ENCODE measurements at places on chromosomes 11 and 22.

- no peak for DNase-seq
Observed at GRCh38 chr22:30115705-30116104, 35.4 kb downstream of the HORMAD2 start.

- DNase-seq: no peak
Observed at GRCh38 chr22:45784357-45785277, 113.0 kb downstream of the ATXN10 start.

DNA sequence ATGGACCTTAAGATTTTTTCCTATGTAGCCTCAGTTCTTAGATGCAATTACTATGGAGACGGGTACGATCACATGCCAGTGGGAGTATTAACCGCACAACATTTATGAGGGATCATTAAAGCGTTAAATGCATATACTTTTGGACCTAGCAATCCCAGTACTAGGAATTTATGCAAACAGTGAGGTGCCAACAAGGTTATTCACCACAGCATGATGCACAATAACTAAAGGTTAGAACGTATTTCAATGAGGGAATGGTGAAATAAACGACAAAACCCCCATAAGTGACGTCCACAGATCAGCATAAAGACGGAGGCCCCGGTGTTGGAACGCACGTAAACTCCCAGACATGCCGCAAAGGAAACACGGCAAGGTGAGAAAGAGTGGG is 539 bp downstream of the SIRT3 start:
- no peak for DNase-seq

GRCh38 chr22:24576778-24577177 is 16.1 kb downstream of the LRRC75B start:
- DNase-seq: no peak

GRCh38 chr11:134471087-134471715 is 59.2 kb upstream of the B3GAT1 start:
- DNase-seq: no peak

DNA sequence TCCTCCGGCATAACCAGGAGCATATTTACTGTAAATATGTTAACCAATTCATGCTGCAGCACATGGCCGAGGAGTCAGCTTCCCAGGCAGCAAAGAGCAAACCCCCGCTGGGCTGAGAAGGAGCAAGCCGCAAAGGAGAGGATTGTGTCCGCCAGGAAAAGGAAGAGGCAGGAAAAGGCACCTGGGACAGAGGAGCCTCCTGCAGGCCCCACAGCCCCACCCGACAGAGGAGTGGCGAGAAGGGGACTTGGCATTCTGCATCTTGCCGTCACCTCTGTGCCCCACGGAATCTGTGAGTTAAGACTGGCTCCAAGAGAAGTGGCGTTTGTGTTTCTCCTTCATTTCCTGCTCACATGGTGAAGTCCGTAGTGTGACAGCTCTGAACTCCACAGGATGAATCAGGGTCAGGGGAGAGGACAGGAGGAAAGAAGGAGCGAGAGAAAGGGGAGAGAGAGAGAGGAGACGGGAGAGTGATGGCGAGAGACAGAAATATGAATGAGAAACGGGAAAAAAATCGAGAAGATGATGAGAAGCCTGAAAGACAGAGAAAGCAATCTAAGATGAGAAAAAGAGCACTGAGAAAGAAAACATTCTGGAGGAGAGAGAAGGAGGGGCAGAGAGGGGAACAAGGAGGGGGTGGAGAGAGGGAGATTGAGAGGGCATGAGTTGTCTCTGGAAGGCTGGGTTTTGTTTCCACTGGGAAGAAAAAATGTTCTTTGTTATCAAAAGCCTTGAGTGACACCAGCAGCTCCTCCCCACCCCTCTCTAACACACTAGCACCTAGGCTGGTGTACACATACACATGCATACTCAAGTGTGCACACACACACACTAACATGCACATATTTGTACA is 489.6 kb downstream of the MN1 start:
- DNase-seq: no peak

- DNase-seq: peak; percentile 19
Observed at GRCh38 chr11:15493921-15494620, 379.3 kb downstream of the INSC start.

- DNase-seq: peak; percentile 87
Observed at GRCh38 chr11:15074206-15075161, 1.1 kb downstream of the CALCB start.

DNA sequence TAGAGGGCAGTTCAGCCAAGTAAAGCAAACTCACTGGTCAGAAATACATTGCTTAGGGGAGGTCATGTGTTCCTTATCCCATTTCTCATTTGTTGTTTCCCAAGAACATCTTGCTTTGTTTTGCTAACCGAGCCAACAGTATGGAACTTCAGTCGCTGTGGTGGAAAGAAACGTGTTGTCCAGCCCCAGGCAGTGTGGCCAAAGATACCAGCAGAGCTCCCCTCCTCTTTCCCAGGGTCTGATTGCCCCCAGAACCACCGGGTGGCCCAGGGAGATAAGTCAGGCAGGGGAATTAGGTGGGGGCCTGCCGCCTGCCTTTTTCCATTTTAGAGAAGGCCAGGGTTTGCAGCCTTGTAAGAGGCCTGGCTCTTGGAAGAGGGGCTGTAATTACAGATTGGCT is 98.7 kb upstream of the CRYBB3 start:
- no peak for DNase-seq

GRCh38 chr22:17064498-17065100 is 20.2 kb upstream of the IL17RA start:
- no peak for DNase-seq

GRCh38 chr22:46364341-46365165 is 29.0 kb downstream of the TRMU start:
- DNase-seq: no peak

GRCh38 chr11:59225017-59225416 is 12.3 kb upstream of the MPEG1 start:
- no peak for DNase-seq

DNA sequence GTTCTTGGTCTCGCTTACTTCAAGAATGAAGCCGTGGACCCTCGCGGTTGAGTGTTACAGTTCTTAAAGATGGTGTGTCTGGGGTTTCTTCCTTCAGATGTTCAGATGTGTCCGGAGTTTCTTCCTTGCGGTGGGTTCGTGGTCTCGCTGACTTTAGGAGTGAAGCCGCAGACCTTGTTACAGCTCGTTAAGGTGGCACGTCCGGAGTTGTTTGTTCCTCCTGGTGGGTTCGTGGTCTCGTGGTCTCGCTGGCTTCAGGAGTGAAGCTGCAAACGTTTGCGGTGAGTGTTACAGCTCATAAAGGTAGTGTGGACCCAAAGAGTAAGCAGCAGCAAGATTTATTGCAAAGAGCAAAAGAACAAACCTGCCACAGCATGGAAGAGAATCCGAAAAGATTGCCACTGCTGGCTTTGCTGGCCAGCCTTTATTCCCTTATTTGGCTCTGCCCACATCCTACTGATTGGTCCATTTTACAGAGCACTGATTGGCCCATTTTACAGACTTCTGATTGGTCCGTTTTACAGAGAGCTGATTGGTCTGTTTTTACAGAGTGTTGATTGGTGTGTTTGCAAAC is 27.1 kb upstream of the NXPE2 start:
- DNase-seq: no peak

DNA sequence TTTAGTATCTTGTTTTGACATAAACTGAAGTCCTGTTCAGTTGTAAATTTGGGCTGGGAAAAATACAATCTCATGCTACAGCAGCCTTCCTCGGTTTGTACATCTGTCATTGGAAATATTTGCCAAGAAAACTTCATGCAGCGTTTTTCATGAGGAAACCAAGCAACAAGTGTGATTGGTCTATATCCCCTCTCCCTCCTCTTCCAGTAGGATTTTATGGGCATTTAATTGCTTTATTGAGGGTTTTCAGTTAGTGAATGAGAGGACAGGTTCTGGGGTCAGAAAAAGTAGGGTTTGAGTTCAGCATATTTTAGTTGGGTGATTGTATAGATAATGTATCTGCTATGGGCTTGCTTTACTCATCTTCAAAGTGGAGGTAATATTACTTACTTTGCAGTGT is 90.1 kb upstream of the RAG2 start:
- no peak for DNase-seq

GRCh38 chr22:26471522-26471921 is 12.1 kb downstream of the HPS4 start:
- DNase-seq: no peak

- no peak for DNase-seq
Observed at GRCh38 chr11:66478729-66479393, 1.4 kb upstream of the DPP3 start.

GRCh38 chr11:45076761-45077160 is 69.7 kb upstream of the PRDM11 start:
- DNase-seq: no peak

GRCh38 chr11:76972051-76972450 is 62.1 kb upstream of the B3GNT6 start:
- DNase-seq: no peak

GRCh38 chr11:73206801-73207200 is 11.3 kb upstream of the P2RY2 start:
- no peak for DNase-seq

DNA sequence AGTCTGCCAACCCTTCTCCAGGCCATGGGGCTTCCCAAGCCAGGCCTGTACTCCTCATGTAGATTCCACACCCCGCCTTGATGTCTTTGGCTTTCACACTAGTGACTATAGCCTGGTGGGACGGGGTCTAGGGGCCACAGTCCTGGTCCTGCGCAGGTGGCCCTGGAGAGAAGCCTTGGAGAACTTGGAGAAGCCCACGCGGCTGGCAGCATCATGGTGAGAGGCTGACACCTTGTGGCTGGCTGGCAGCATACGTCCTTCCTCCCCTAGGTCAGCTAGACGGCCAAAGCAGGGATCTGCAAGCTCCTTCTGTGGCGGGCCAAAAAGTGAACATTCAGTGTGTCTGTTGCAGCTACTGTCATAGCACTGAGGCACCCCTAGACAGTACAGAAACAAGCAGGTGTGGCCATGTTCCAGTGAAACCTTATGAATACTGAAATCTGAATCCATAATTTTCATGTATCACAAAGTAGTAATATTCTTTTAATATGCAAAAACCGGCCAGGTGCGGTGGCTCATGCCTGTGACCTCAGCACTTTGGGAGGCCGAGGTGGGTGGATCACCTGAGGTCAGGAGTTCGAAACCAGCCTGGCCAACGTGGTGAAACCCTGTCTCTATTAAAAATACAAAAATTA is 42.0 kb downstream of the FAM83F start:
- peak; percentile 66 for DNase-seq

- no peak for DNase-seq
Observed at GRCh38 chr22:31814942-31815341, 61.1 kb downstream of the DEPDC5 start.

DNA sequence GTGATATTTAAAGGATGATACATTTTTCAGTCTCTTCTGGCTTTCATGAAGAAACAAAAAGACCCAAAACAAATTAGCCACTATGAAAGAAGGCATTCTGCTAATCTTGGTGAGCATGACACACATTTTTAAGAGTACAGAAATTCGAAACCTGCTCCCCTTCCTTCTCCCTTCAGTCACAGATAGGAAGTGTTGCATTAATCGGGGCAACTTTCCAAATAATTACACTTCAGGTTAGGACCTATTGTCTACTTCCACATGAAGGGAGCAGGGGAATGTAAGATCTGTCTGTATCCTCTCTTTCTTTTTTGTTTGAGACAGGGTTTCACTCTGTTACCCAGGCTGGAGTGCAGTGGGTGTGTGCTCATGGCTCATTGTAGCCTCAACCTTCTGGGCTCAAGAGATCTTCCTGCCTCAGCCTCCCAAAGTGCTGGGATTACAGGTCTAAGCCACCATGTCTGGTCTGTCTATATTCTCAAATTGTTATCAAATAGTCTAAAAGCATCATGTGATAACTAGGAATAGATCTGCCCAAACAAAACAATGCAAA is 45.8 kb downstream of the NCAM1 start:
- DNase-seq: no peak

DNA sequence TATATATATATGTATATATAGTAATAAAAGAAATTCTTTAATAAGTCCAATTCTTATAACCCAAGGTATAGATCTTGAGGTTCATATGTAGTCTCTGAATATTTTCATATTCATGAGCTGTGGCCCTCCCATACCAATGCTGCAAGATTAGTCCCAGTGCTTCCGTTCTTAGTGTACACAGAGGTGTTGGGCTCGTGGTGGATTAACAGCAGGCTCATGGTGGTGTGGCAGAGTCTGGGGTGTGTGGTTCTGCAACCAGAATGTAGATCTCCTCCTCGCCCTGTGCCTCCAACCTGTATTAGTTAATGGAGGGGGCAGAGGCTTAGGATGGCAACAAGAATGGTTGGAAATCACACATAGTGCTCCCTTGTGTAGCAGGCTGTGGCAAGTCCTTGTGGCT is 16.8 kb downstream of the PRDM10 start:
- no peak for DNase-seq

DNA sequence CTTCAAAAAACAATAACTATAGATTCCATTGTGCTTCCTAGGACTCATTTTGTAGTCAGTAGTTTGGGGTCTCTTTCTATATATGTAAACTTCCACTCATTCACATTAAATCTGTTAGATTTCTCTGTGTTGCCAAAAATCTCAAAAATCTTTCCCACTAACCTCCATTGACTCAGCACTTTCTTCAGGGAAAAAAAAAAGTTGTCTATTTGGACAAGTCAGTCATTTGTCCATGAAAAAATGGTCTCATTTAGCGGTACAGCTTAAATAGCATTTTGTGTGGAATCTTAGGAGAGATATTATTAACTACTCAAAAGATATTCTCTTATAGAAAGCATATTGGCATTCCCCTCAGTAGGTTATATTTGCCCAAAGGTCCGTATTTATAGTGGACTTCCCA is 81.9 kb downstream of the PPP2R1B start:
- DNase-seq: no peak

- DNase-seq: no peak
Observed at GRCh38 chr11:32861850-32862577, 30.6 kb upstream of the QSER1 start.

DNA sequence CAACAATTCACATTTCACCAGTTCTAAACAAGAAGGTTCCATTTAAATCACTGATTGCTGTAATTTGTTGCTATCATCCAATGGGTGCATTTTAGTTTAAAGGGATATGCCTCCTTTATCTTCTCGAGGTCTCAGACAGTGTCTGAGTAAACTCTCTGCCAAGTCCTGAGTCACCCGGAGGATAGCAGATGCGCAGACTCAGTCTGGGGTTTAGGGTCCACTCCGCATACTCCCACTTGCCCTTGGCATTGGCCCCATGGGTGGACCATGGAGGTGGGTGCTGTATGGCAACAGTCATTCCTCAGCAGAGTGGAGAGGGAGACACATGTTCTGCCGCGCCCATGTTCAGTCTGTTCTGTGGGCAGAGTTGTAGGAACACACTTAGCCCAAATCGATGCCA is 65.4 kb upstream of the CRTAM start:
- no peak for DNase-seq

- DNase-seq: no peak
Observed at GRCh38 chr11:134584001-134584561, 172.0 kb upstream of the B3GAT1 start.

DNA sequence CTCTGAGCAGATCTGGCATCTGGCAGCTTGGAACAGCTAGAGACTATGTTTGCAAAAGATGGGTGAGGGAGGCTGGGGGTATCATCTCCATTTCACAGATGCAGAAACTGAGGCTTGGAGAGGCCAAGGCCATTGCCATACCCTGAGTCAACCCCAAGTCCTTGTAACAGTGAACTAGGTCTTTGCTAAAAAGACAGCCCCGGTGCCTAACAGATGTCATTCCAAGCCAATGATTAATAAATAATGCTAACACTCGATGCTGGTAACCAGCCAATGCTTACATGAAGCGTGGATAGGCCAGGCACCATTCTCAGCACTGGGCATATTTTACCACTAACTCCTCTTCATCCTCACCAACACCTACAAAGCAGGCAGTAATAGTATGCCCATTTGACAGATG is 164.0 kb downstream of the MN1 start:
- no peak for DNase-seq

GRCh38 chr22:39230261-39231196 is 14.3 kb downstream of the PDGFB start:
- no peak for DNase-seq
